ENCODE measurements at places on chromosomes 13 and 19. TPM values are rescaled to one million over a fixed set of nuclear protein-coding genes. Genes with fewer than 3 reads are reported as not detected.

TLE2 gene
- total RNA-seq: 2.9 TPM

P2RY11 gene
- total RNA-seq: 4.5 TPM

DNA sequence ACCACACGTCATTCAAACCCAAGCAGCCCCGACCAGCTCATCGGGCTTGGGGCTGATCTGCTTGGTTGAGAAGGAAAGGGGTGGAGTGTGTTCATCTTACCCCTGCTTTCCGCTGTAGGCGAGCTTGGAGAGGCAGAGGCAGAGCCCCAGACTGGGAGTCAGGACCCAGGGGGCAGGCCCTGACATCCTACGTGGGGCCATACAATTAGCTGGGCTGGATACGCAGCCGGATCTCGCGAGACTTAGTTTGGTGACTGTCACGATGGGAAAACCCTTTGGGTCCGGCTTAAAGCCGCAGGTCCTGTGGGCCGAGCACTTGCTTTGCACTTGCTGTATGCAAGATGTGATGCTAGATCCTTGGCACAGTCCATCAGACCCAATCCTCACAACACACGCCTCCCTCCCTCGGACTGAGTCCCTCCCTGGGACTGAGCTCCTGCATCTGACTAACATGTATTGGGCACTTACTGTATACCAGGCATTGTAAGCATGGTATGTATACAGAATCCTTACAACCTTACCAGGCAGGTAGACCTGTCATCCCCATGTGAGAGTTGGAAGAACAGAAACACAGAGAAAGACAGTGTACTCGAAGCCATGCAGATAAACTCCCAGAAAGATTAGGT lies 3.7 kb downstream of the CEACAM16 start:
- no peak for DNase-seq

DNA sequence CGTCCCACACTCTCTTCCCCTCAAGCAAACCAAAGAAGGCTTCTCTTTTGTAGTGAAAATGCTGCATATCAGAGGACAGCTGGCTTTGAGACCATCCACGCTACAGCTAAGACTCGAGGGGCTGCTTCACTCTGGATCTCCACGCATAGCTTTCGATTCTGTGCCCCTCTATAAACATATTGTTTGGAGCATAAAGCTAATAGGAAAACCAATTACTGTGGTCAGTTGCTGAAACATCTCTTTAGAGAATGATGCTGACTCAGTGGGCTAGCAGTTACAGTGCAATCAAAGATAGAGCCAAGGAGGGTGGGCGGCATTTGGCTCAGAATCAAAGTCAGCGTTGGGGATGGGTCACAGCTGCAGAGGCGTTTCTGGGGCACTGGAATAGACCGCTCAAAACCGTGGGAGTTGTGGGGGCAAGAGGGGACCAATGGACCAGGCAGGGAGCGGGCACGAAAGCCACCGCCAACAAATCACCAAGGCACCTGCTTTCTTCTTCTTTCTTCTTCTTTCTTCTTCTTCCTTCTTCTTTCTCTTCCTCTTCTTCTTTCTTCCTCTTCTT lies 76.7 kb downstream of the RASL11A start:
- DNase-seq: no peak

- DNase-seq: no peak
Measured at GRCh38 chr13:40789275-40790153, at the start of gene SLC25A15. Gene SLC25A15 (plus strand): TSS chr13:40789611. CDS start chr13:40793227, 3,616 bp downstream.

- no peak for DNase-seq
Measured at GRCh38 chr19:33948651-33949335, 152.1 kb downstream of the KCTD15 start.

Measured in epithelial cell of proximal tubule (primary cell).